Germinal center (tissue), 1 donor: ENCODE measurements at places on chromosomes 5 and 9.

DNA sequence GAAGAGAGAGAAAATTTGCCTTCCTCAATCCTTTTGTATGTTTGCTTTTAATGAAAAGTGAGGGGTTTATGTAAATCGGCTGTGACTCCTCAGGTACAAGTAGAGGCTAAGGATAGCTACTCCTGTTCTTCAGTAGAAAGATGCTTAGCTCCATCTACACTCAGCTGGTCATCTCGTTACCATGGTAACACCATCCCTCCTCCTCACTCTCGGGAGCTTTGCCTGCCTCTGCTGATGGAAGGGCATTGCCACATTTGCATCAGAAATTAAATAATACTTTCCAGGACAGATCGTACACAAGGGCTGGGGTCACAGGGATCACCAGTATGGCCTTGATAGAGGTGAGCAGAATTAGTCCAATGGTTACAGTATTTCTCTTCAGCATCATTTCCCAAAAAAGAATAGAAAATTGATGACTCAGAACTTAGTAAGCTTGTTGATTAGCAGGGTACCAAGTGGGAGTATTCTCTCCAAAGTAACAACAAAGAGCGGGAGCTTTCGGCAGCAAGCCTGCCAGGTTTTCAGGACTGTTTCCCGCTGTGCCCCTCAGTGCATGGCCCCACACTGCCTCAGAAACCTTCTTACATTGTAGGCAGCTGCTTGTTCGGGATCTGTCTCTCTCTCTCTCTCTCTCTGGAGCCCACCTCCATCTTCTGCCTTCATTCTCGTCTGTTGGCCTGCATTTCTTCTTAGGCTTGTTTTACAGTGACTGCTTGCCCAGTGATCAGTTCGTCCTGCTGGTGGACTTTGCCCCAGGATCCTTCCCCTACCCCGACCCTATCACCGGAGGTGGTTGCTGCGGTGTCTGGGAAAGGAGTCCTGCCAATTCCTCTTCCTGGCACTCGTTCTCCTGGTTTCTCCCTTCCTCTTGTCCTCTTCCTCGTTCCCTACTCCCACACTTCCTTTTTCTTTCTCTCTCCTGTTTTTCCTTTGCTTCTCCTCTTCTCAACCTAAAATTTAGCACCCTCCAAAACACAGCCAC, 51.9 kb upstream of the SNAPC3 start:
- no peak for DNase-seq

GRCh38 chr5:16659536-16659935, 42.7 kb upstream of the RETREG1 start:
- no peak for DNase-seq

GRCh38 chr9:107734256-107735013, 244.9 kb upstream of the KLF4 start:
- no peak for DNase-seq

DNA sequence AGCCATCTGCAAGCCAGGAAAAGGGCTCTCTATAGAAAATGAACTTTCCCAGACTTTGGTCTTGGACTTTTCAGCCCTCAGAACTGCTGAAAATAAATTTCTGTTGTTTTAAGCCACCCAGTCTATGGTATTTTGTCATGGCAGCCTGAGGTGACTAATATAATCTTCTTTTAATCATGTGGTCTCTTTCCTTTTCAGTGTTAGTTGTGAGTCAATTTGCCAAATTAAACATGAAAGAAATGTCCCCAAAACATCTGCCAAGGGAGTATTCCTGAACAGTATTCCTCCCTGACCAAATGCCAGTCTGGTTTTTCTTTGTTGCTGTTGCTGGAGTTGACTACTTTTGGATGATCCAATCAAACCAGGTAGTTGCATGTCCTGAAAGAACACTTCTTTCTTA, 4.7 kb upstream of the YTHDC2 start:
- DNase-seq: no peak

DNA sequence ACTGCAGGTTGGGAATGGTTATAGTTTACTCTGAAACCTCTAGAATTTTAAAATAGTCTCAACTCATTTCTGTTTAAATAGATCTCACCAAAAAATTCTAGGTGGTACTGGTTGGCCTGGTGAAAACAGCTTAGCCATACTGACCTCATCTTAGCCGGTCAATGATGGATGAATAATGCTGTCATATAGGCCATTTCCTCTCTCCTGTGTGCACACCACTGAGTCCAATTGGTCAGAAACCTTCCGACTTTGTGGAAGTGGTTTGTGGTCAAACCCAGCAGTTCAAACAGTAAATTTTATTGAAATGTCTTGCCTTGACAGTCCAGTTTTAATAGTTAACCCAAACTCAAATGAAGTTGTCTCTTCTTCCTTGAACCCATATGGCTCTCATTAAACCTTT, 98.6 kb downstream of the GIN1 start:
- no peak for DNase-seq

DNA sequence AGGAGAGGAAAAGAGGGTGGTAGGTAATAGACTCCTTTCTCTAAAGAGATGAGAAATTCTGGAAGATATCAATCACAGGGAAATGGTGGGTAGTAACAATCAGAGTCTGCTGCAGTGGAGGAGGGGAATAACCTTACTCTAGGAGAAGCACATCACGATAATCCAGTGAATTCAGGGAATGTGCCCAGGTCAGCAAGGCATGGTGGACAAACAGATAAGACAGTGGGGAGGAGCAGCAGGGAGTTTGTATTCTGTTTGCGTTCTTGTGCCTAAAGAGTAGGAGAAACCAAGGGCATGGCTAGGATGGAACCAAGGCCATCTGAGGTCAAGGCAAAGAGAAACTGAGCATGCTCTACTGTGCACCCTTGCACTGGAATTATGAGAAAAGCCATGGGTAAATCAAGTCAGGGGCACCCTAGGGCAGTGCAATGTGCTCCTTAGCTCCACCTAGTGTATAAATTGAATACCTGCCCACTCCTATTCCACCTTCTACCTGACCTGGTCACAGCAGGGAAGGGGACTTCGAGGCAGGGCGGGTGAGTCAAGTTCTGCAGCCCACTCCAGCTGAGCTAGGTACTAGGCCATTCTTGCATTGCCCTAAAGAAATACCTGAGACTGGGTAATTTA, 31.6 kb downstream of the RETREG1 start:
- DNase-seq: peak; percentile 23

DNA sequence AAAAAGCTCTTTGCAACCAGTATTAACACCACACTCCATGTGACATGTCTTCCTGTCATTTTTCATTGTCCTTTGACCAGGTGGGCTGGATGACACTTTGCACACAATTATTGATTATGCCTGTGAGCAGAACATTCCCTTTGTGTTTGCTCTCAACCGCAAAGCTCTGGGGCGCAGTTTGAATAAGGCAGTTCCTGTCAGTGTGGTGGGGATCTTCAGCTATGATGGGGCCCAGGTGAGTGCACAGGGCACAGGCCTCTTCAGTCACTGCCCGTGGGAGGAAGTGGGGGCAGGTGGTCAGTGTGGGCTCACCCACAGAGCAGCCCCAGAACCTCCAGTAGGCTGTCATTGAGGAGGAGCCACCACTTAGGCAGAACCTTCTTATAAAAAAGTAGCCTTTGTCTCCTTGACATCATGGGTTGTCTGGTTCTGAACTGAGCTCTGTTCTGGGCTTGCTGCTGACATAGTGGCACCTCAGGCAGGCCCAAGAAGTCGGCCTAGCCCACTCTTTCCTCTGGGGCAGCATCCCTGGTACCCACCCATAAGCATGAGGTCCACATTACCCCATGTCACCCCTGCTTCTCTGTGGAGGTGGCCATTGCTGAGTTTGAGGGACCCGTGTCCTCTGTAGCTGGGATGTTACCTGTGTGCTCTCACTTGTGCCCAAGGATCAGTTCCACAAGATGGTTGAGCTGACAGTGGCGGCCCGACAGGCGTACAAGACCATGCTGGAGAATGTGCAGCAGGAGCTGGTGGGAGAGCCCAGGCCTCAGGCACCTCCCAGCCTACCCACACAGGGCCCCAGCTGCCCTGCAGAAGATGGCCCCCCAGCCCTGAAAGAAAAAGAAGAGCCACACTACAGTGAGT, 39.3 kb downstream of the SECISBP2 start:
- DNase-seq: no peak
